ENCODE measurements at places on chromosomes 6 and 20. TPM values are rescaled to one million over a fixed set of nuclear protein-coding genes. Genes with fewer than 3 reads are reported as not detected.

- DNase-seq, result no peak
Measured at GRCh38 chr6:108383981-108384380, 89.1 kb downstream of the AFG1L start.

Gene ANKEF1
- 6.6 TPM for total RNA-seq

- no peak for DNase-seq
Measured at GRCh38 chr20:53072923-53073579, 100.9 kb downstream of the TSHZ2 start.

Gene SOX4
- 24.6 TPM for total RNA-seq

Gene ADGB
- not detected for total RNA-seq

DNA sequence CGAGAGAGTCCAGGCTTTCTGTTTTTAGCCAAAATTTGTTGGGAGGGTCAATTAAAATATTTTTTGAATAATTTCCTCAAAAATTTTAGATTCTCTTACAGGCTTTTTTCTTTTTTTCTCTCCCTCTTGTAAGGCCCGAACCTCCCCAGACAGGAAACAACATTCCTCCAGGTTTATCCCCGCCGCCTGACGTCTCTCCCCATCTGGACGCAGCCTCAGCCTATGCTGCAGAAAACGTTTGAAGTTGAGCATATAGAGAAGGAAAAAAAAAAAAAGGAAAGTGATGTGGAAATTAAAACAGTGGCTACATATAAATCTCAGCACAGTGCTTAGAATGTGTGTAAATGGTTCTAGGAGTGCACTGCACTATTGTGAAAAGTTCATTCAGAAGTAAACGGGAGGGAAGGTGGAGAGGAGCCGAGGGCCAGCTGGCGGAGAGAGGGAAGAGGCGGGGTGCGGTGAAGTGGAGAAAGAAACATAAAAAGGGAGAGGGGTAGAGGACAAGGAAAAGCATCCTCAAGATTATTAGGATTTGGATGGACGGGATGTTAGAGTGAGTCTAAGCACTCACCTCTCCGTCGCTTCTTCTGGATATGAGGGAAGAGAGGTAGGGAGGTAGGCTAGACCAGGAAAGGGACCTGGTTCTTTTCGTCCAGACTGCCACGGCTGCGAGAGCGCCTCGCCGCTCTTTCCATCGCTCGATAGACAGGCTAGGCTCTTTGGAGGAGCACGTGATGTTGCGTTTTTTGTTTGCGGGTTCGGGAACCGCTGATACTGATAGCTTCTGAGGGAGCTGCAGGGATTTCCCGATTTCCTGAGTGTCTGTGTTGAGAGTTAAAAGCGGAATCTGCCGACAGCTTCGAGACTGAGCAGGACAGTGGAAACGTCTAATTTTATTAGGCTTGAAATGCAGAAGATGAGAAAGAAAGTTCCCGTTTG lies 98.7 kb downstream of the TRIM27 start:
- DNase-seq, result peak; percentile 48

Gene RBBP8NL
- not detected for total RNA-seq

Gene PNLDC1
- not detected for total RNA-seq

Gene MUC22
- total RNA-seq, result not detected

- DNase-seq, result no peak
Measured at GRCh38 chr6:134850721-134851305, 99.1 kb downstream of the ALDH8A1 start.

- DNase-seq, result no peak
Measured at GRCh38 chr20:14757728-14758127, 420.3 kb upstream of the FLRT3 start.

DNA sequence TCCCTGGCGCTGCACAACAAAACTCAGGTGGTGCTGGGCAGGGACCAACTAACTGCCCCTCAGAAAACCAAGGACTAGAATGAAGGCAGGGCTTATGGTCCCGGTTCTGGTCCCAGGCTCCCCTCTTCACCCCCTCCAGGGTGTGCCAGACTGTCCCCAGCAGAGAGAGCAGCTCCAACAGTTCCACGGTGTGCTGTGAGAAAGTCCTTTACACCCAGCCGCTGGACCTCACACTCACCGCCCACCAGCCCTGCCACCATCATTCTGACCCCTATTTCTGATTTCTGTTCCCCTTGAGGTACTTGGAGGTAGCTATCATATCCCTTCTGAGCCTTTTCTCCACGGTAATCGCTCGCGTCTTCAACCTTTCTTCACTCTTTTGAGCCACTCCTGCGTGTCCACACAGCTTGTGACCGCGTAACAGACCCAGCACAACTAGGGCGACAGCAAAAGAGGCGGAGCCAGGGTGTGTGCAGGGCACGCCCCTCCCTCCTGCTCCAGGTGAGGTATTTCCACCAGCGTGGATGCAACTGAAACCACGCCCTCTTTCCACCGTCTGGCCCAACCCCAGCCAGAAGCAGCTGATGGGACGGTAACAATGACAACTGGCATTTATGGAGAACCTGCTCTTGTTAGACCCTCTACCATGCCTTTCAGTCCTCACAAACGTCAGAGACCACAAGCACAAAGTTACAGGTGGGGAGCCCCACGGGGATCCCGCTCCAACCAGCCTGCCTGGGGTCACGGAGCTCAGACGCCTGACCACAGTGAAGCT lies 2.3 kb downstream of the PXDC1 start:
- DNase-seq, result no peak

DNA sequence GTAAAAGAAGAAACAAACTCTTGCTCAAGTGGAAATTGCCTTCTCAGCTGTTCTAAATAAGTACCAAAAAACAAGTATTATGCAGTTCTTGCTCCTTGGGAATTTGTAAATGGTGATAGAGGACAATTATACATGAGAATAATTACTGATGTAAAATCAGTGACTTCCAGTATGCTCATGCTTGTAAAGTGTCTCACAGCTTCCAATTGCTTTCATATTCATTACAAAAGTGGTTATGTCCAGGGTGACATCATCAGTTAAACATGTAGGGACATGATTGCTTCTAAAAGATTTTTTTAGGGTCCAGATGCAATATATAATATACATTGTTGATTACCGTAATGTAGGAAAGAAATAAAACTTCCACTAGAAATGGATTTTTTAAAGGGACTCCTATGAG lies 122.8 kb upstream of the B3GAT2 start:
- peak; percentile 60 for DNase-seq

DNA sequence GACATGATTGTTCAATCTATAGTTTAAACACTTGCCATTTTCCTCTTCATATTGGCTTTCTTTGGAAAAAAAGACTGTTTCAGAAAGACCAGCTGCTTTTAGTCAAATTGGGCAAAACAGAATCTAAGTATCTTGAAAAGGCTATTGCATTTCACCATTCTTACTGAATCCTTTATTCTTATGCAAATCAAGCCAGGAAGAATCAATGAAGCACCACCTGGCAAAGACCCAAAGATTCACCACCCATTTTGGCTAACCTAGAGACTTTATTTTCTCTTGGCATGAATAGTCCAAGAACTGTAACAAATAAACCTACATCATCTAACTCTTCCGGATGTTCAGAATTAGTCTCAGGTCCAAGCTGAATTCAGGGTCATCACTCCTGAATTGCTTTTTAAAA lies 71.3 kb upstream of the EYA4 start:
- no peak for DNase-seq

Gene NXT1
- 81.5 TPM for total RNA-seq

DNA sequence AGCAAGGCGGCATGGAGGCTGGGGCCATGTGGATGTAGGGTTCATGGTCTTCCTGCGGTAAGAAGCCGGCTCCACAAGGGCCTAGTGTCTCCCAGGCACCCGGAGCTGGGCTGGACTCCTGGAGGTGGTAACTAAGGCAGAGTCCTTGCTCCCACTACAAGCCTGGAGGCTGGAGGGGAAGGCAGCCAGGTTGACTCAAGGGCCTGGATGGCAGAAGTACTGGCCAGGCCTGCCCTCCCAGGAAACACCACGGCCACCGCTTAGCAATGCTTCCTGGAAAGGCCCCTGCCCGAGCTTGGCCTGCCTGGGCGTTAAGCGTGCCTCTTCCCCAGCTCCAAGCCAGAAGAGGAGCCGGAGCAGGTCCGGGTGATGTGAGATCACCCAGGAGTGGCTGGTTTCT lies 182.0 kb downstream of the ZDHHC14 start:
- no peak for DNase-seq

DNA sequence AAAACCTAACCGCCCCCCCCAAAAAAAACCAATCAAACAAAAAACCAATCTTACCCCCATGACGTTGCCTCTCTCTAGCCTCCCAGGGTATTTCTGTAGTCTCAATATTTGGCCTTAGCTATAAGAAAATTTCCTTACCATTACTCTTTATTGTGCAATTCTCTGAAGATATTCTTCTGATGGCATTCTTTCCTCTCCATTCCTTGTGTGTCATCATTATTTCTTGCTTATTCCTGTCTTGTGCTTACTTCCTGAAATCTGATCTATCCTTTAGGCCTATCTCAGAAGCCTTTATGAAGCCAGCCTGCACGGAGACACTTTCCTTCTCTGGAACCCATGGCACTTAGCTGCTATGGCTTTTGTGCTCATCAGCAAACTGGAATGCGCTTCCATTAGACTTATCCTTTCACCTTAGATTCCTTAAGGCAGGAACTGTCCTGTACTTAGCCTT lies 65.9 kb upstream of the DDR1 start:
- no peak for DNase-seq

- DNase-seq, result no peak
Measured at GRCh38 chr6:151128763-151129370, 110.9 kb upstream of the AKAP12 start.

All from Daoy (cell line).